CD4-positive, alpha-beta T cell treated with Interleukin-15 for 4 hours (primary cell): ENCODE measurements at places on chromosomes 1 and 21.

DNA sequence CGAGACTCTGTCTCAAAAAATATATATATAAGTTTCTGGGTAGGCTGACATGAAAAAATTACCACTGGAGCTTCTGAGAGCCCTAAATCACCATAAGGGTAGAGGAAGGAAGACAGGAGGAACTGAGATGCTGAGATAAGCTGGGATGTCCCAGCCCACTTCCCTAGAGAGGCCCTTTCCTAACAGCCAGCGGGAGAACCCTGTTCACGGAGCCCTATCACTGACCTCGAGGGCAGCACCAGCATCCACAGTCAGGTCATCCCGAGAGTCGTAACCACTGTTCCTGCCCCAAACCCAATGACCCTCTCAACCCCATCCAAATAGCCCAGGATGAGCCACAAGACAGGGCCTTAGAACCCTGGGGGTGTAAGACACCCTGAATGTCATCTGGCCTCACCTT is 77.5 kb downstream of the CD34 start:
- DNase-seq = no peak

GRCh38 chr1:153933955-153934354 is 11.2 kb upstream of the GATAD2B start:
- no peak for DNase-seq

GRCh38 chr1:49971088-49971487 is 52.7 kb downstream of the AGBL4 start:
- no peak for DNase-seq

DNA sequence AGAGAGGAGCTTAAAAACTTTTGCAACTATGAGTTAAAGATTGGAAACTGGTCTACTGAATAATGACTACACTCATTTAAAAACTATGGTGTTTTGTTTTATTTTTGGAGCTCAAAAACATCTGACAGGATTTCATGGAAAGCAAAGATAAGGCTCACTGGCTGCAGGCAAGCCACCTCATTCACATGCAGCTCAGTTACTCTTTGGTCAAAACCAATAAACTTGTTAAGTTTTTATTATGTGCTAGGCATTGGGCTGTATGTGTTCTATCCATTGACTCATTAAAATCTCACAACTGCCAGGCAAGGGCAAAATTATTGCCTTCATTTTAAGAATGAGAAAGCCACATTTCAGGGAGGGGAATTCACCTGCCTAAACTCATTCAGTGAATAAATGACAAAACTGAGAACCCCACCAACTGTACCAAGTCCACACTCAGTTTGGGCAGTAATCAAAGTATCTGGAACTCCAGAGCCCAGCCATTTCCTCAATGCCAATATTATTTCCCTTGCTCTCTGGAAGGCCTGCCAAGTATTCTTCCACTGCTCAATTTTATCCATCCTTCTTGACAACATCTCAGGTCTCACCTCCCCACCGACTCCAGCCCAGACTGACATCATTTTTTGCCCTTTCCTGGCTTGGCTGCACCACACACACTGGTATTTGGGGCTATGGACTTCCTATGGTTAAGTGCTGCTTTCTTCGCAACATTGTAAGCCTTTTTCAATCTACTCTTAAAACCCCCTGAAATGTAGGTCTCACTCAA is 401.1 kb upstream of the NFIA start:
- DNase-seq = no peak

DNA sequence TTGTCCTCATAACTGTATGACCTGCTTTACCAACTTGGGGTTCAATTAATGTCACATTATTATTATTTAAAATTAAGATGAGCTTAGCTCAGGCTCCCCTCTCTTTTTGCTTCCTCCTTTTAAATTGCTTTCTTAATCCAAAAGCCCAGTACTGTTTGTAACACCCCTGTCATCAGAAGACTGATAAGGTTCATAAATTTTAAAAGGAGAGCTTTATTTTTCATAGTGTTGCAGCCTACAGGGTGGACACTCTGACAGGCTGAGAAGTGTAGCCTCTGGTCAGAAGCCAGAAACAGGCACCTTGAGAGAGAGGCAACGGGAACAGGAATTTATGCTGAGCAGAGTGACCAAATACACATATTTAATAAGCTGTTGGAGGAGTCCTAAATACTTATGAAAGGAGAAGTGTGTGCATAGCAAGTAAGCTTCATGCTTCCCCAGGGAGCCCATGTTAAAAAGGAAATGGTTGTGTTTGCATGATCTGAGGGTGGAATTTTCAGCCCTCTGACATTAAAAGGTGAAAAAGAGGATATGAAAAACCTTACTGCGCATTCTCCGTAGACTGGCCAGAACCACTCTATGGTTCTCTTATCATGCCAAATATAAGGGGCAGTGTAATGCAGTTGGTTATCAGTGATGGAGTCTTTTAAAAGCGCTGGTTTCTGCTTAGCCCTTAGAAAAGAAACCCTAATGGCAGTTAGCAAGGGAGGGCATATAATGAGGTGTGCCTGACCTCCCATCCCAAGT is 30.5 kb upstream of the FGGY start:
- no peak for DNase-seq
